ENCODE measurements at places on chromosomes 2 and 18. TPM values are rescaled to one million over a fixed set of nuclear protein-coding genes. Genes with fewer than 3 reads are reported as not detected.

TEKT4 gene
- not detected for total RNA-seq

TTN gene
- 36.9 TPM for total RNA-seq

ANKRD30BL gene
- total RNA-seq: not detected

CHN1 gene
- 2.4 TPM for total RNA-seq

SLC38A11 gene
- not detected for total RNA-seq

GRHL1 gene
- total RNA-seq: 0.40 TPM

PROM2 gene
- 1.2 TPM for total RNA-seq

IL18R1 gene
- 5.3 TPM for total RNA-seq

PKDCC gene
- total RNA-seq: not detected

Data from naive thymus-derived CD4-positive, alpha-beta T cell (primary cell).